ENCODE measurements at places on chromosomes 13 and 19.

GRCh38 chr19:51016798-51017683, 2.5 kb downstream of the KLK10 start:
- DNase-seq = peak; percentile 54

- no peak for DNase-seq
Observed at GRCh38 chr19:35107545-35107944, 8.1 kb upstream of the FXYD3 start.

DNA sequence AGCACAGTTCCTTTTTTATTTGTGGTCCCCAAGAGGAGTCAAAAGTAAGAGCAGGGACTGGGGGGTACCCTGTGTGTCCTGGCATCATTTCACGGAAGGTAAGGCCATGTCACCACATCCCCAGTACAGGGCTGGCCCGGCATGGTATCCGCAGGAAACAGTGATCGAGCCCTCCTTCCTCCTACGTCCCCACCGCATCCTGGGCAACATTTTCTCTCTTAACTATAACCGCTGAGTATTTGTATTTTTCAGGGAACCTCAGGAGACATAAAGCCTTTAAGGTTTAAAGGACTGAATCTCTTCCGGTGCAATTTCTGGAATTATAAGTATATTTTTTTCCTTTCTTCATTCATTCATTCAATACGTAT, 13.6 kb upstream of the LATS2 start:
- no peak for DNase-seq

- no peak for DNase-seq
Observed at GRCh38 chr13:23321535-23322241, 111.8 kb downstream of the SACS start.

DNA sequence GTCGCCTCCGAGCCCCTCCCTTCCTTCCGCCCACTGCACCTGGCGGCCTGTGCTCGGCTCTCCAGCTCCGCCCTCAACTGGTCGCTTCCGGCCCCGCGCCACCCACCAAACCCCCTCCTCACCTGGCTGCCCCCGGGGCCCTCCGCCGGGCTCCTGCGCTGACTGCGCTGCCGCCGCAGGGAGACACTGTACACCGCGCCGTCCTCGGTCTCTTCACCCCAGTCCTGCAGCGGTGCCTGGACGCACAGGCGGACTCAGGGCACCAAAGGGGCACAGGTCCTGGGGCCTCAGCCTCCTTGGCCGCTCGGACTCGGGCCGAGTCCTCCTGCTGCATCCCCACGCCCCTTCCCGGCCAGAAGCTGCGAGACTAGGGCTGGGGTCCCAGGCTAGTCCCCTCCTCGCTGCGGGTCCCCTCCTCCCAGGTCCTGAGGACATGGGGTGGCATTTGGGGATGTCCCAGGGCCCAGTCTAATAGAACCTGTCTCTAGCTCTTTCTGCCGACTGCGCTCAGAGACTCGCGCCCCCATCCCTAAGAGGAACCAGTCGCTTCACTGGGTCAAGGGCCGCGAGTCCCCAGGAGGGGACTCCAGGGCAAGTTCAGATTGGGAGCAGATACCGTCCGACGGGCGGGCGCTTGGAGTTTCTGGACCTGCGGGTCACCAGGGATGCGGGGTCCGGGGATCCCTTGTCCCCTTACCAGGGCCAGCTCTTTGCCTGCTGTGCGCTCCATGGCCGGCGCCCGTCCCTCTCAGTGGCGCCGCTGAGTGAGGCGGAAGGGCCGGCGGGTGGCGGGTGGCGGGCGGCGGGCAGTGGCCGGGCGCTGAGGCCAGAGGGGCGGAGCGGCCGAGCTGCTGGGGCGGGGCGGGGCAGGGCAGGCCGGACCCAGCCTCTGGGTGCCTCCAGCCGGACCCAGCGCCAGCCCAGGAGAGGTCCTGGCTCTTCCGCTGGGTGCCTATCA, at the start of gene RGL3:
Gene RGL3, minus strand, starts transcription at position 766 of the 958 bp plus-strand sequence. Its CDS starts 36 bp downstream, at position 730.
- DNase-seq = no peak

GRCh38 chr13:25170554-25171111, 1.5 kb downstream of the AMER2 start:
- DNase-seq = no peak

- DNase-seq = no peak
Observed at GRCh38 chr19:51568456-51568855, 2.6 kb upstream of the ZNF175 start.

GRCh38 chr13:52130641-52131040, 1.8 kb upstream of the NEK5 start:
- no peak for DNase-seq

DNA sequence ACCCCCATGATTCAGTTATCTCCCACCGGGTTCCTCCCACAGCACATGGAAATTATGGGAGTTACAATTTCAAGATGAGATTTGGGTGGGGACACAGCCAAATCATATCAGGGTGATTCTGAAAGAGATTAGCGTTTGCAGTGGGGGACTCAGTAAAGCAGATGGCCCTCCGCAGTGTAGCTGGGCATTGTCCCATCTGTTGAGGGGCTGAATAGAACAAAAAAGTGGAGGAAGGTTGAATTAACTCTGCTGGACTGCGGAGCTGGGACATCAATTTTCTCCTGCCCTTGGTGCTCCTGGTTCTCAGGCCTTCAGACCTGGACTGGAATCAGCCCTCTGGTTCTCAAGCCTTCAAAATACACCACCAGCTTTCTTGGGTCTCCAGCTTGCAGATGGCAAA, 55.2 kb upstream of the CACNA1A start:
- no peak for DNase-seq

- no peak for DNase-seq
Observed at GRCh38 chr13:48234566-48235340, 1.7 kb downstream of the ITM2B start.

GRCh38 chr19:14081797-14082674, 3.5 kb downstream of the C19orf67 start:
- no peak for DNase-seq

GRCh38 chr19:4870025-4870700, 2.7 kb upstream of the PLIN3 start:
- DNase-seq = no peak

- DNase-seq = no peak
Observed at GRCh38 chr19:5828661-5829566, 10.6 kb downstream of the FUT6 start.

DNA sequence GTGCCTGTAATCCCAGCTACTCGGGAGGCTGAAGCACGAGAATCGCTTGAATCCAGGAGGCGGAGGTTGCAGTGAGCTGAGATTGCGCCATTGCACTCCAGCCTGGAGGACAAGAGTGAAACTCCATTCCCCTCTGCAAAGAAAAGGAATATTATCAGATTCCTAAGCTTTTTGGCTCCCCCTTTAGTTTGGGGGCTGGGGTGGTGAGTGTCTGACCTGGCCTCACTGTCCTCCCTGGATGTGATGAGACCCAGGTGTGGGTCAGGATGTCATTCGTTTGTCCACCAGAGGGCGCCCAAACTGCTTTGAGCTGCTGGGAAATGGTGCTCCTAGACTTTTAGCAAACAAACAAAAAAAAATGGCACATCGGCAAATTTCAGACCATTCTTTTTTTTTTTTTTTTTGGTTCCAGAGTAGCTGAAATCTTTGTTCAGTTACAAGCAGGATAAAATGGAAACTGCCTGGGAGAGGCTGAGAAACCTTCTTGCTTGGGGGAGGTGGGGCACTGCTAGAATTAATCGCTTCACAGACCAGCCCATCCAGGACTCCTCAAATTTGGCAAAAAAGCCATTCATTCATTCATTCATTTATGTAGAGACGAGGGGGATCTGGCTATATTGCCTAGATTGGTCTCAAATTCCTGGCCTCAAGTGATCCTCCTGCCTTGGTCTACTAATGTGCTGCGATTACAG, 29.4 kb downstream of the SPC24 start:
- DNase-seq = peak; percentile 78

GRCh38 chr13:46031581-46032263, 20.8 kb downstream of the ZC3H13 start:
- DNase-seq = no peak

DNA sequence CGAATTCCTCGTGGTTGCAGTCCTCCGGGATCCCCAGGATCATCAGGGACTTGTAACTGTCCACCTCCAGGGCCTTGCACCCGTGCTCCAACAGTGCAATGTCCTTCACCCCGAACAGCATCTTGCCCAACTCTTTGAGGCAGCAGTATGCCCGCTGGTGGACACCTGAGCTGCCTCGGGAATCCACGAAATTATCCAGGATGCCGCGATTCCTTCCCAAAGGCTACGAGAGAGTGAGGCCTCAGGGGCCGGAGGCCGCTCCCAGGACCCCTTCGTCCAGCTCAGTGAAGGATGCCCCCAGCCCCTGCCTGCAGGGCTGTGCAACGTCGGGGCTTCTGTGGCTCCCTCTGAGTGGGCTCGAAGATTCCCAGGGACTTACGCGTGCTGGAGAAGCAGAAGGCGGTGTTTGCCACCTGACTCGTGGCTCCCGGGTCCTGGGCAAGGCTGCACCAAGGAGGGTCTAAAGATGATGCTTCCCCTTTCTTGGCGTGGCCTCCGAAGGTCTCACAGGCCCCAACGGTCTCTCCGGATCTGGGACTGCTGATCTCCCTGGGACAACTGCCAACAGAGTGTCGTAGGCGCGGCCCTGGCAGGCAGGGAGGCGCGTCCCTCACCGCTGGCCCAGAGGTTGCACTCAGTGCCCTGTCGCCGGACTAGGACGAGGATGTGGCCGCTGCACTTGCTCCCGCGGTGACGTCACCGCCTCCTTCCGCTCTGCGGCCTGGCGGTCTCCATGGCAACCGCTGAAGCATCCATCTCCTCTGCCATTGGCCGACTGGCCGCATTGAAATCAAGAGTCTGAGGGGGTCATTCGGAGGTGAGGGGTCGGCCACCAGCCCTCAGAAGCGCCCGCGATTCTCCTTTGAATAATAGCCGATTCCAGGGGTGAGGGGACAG, at the start of gene PNMA8C:
Gene PNMA8C, minus strand, starts transcription at position 698 of the 897 bp plus-strand sequence. Its CDS starts 577 bp downstream, at position 121.
- peak; percentile 21 for DNase-seq

DNA sequence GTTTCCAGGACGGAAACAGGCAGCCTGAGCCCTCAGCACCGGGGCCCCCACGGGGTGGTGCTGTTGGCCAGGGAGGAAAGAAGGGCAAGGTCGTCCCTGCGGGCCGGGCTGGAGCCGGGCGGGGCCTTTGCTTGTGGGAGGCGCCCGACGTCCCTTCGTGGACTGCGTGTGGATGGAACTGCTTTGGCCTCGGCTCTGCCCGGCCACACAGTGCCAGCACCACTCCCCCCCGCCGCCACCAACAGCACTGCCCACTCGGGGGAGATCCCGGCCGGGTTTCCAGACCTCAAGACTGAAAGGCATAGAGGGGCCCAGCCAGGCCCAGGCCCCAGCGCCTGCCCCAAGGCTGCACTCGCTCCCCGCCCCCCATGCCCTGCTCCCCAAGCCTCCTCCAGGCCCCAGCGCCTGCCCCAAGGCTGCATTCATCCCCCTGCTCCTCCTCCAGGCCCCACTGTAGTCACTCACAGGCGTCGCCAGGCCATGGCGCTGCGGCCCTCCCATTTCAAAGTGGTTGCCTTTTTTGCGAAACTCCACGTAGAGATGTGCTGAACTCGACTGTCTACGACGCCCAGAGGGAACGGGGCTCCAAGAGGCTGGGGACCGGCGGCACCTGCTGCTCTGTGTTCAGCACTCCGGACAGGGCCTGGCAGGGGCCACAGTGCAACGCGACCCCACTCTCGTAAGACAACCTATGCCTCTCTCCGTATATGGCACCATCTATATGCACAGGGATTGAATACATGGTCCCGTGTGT, 22.5 kb downstream of the C13orf46 start:
- DNase-seq = no peak
